ENCODE measurements at places on chromosomes 7 and 10.

DNA sequence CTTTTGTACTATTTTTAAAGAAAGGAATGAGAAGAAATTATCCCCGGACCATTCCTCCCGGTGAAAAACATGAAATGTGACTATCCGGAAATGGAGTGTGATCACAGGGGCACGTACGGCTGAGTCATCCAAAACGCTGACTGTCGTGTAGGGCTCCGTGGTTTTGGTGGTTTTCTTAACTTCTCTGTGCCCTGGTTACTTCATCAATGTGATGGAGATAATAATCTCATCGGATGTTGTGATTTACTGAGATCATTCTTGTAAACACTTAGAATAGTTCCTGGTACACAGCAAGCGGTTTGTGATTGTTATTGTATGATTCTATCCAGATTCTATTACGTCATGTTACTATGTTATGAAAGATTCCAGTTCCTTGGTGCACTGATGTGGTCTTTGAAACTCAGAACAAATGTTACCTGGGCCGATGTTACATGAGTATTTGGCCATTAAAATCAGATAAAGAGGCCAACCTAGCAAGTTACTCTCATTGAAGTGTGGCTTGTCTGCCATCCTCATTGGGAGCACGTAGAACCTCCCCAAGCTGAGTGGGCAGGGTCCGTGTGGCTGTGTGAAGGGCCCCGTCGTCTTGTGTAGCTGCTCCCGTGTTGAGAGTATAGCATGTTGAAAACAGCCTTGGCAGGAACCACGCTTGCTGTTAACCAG, 99.5 kb downstream of the CAMK1D start:
- no peak for DNase-seq

- DNase-seq, result no peak
Measured at GRCh38 chr10:48564466-48565160, 40.3 kb downstream of the ARHGAP22 start.

DNA sequence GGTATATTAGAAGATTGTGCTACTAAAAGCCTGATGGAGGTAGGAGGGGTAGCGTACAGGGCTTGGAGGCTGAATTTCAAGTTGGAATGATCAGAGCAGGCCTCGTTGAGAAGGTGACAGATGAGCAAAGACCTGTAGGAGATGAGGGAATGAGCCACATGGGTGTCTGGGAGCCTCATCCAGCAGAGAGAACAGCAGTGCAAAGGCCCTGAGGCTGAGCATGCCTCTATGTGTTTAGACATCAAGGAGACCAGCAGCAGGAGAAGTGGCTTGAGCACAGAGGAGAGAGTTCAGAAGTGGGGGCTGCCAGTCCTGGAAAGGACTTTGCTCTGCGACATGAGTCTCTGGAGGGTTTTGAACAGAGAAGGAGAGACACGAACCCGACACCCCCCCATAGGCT, 111.7 kb downstream of the TMEM130 start:
- DNase-seq, result no peak

- DNase-seq, result no peak
Measured at GRCh38 chr7:113142385-113143119, 24.2 kb upstream of the SMIM30 start.

- DNase-seq, result no peak
Measured at GRCh38 chr7:21071561-21072501, 285.1 kb upstream of the SP8 start.

DNA sequence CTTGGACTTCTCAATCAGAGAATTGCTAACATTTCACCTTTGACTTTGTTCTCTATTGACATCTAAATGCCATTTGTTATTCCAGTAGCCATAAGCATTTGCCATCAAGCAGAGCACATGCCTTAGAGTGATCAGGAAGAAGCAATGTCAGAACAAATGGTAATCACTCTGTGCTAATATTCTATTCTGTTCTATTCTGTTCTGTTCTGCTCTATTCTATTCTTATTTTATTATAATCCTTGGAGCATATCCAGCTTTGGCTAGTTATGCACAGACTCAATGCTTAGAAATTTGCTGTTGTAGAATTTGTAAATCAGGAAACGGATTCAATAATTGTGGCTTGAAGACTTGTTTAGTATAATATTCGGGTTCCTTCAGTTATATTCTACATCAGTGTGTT, 175.4 kb downstream of the EXOC4 start:
- DNase-seq, result no peak

- no peak for DNase-seq
Measured at GRCh38 chr10:36224431-36224985, 582.4 kb upstream of the FZD8 start.

DNA sequence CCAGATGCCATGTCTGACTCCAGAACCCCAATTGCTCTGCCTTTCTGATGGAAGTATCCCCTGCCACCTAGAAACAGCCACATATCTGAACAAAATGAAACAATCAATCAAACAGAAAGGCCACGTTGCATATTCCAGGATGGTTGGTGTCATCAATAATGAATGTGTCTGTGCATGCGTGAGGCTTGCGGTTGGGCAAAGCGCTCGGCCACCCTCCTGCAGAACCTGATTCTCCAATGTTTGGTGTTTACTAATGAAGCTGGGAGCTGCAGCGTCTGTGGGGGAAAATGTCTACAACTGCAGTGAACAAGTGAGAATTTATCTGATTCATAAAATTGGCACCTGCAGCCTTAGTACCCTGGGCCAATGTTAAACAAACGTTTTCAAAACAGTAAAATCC, 121.2 kb upstream of the ADARB2 start:
- DNase-seq, result no peak

DNA sequence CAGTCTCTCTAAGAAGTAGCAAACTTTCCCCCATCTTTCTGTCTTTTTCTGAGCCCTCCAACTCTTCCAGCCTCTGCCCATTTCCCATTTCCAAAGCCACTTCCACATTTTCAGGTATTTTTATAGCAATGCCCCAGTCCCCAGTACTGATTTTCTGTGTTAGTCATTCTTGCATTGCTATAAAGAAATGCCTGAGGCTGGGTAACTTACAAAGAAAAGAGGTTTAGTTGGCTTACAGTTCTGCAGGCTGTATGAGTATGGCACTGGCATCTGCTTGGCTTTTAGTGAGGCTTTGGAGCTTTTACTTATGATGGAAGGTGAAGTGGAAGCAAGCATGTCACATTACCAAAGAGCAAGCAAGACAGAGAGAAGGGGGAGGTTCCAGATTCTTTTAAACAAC, 17.2 kb downstream of the PLCE1 start:
- DNase-seq, result no peak

- no peak for DNase-seq
Measured at GRCh38 chr10:13703997-13704536, 117.3 kb downstream of the PRPF18 start.

GRCh38 chr7:3168370-3168769, 124.7 kb upstream of the CARD11 start:
- no peak for DNase-seq

DNA sequence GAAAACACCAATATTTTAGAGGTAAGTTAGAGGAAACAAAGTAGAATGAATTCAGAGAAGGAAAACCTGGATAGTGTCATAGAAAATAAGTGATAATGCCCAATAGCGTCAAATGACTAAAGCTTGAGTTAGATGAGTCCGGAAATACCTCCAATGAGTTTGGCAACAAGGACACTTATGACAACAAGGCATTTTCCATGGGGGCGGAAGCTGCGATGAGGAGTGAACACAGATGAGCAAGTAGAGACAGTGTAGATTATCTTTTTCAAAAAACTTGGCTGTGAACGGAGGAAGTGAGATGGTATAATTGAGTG, 383 bp upstream of the R3HCC1L start:
- no peak for DNase-seq

- DNase-seq, result no peak
Measured at GRCh38 chr7:47298636-47299035, 283.3 kb downstream of the TNS3 start.

GRCh38 chr10:106181501-106181900, 983.0 kb downstream of the SORCS1 start:
- DNase-seq, result no peak

GRCh38 chr10:118971876-118972275, 57.6 kb upstream of the NANOS1 start:
- DNase-seq, result no peak

DNA sequence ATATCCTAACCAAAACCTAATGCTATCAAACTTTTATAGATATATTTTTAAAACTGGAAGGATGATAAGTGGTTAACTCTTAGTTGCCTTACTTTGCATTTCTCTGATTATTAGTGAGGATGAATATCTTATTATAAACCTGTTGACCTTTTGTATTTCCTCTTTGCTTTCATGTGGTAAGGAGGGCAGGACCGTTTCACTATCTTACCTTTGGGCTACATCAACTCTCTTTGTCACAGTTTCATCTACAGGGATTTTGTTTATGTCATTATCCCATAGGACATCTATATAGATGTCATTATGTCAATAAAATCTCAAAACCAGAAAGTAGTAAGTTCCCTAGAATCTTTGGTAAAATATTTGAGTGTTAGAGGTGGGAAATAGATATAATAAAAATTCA, 219.3 kb downstream of the THSD7A start:
- no peak for DNase-seq

DNA sequence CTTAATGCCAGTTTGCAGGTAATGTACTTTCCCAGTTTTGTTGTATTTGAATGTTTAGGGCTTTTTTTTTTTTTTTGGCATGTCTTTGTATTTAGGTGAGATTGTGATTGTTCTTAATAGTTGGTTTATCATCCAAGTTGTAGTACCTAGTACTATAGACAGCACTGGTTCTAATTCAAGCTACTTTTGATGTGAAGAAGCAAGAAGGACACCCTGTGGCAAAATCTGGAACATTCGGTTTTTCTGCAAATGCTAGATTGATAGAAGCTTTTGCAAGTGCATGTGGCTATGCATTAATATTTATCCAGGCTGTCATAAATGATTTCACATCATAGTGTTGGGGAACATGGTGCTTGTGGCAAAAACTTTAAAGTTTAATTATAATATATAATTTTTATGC, 248.9 kb downstream of the FOXP2 start:
- peak; percentile 6 for DNase-seq

DNA sequence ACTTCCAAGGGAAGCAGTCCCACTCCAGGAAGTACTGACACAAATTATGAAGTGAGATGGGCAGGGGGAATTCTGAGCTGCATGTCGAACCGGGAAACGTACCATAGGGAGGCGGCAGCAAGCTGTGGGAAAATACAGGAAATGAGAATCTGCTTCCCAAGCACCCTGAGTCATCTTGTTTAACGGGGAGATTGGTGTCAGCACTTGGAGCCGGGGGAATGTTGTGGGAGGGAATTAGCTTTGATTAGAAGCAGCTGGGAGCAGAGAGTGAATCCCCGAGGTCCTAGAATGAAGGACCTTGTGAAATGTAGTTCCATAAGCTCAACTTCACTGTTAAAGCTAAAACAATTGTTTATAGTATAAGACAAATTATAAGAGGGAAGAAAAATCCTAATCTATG, 141.4 kb upstream of the PRKCQ start:
- no peak for DNase-seq

DNA sequence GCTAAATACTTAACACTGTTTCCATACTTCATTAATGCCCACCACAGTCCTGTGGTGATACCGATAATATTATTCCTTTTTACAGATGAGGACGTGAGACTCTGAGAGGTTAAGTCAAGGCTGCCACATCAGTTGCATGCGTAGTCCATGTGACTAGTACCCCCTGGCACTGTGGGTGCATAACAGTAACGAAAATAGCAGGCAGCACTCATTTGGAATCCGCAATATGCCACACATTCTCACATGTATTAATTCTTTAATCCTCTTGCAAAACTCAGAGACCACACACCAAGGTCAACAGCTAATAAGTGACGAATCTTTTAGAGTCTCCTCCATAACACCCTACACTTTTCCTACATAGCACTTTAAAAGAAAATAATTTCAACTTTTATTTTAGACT, 99.5 kb upstream of the HABP2 start:
- no peak for DNase-seq

DNA sequence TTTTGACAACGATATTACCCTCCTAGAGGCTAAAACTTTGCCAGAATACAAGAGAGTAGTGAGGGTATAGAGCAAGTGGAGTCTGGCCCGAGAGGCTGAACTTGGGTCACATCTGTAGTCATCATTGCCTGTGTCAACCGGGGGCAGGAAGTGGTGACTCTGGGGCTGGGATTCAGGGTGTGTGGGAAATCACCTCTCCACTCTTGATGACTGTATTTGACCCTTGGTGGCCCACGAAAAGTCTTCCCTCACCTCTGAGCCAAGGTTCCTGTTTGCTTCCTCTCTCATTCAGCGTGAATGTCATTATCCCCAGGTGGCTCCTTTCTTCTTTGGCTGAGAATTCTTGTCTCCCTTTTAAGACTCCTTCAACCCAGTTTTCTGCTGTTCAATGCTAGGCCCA, 240.4 kb downstream of the ABCA13 start:
- DNase-seq, result no peak

DNA sequence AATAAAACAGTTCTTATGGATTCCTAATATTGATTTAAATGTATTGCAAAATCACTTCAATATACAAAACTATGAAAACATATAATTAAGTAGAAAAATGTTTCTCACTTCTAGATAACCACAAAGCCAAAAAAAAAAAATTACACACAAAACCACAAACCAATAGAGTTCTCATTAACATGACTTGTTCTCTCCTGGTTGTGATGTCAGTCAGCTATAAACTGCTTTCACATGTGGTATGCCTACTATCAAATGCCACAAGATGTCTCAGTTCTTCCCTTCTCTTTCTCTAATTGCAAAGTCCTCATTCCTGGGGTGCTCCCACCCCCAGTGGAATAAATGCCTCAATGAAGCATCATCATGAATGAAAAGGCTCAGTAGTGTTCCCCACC, 16.6 kb downstream of the GNAI1 start:
- DNase-seq, result no peak

DNA sequence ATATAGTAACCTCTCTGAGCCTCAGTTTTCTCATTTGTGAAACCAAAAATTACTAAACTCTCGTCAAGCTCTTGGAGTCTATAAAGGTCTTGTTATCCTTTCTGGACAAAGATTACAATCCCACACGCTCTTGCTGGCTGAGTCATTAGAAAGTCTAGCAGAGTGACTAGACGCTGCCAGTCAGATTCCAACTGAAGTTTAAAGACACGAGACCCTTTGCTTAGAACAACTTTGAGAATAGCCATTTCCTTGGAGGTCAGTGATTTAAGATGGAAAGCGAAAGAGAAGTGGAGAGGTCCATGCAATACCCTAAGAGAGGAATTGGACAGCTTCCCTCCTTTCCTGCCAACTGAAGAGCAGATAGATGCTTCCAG, 119.5 kb downstream of the APBB1IP start:
- DNase-seq, result no peak

DNA sequence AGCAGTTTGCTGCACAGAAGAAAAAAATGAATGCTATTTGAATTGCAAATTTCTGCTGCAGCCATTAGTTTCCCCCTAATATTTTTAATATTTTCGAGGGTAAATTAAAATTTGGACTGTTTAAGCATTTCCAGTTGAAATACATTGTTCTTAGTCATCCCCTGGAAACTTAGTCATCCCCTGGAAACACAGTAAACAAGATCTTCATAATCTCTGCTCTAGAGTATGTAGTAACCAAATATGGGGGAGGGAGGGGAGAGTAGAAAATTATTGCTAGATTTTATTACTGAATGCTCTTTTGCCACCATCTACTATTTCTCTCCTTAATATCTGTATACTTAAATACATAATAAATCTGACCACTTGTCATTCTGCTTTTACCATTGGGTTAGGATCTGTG, 1053.3 kb downstream of the SORCS1 start:
- no peak for DNase-seq

All from DMS 273 treated with DMSO at 0.1 percent for 48 hours (cell line).